Activated T-cell treated with anti-CD3 and anti-CD28 coated beads for 24 hours (primary cell): ENCODE measurements at places on chromosomes 2 and 18.
A peak's percentile ranks its signal among the peaks of the same experiment; 100 is the strongest.

DNA sequence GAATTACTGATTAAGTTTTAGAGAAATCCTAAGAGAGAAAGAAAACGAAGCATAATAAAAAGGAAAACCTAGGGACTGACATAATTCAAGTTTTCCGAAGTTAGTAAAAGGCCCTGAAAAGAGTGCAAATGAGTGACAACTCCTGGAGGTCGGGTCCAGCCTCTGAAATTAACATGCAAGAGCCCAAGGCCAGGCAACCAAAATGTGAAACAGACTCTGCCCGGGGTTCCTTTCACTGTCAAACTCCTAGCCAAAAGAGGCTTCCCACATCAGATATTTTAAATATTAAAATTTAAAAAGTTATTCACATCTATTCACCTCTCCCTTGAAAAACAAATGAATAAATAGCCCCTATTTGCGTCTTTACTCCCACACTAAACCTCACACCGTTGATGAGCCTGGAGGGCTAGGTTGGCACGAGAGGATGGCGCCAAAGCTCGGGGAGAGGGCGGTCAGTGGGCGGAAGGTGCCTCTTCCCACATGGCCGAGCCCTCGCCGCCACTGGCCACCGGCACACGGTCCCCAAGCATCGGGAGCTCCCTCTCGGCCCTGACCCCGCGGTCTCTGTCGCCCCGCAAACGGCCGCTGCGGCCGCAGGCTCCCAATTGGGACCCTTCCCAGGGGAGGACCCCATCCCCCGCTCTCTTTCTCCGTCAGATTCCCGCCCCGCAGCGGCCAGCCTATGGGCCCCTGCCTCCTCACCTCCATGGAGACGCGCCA, 630 bp downstream of the PPM1G start:
- DNase-seq: peak; percentile 20

- DNase-seq: no peak
Measured at GRCh38 chr2:162126527-162126926, 25.5 kb downstream of the GCG start.

DNA sequence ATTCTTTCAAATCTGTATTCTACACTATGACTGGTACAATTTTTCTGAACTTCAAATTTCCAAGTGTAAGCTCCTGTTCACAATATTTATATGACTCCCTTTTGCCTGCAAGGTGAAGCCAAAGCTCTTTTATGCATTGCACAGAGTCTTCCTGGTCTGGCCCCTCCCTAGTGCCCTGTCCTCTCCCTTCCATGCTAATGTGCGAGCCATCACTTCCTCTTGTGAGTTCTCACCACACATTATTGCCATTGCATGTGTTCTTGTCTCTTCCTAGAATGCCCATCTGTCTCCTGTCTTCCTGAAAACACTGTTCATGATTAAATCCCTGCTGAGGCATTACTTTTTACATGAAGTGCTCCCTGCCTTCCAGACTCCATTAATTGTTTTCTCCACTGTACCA, 169.9 kb downstream of the MC4R start:
- no peak for DNase-seq

DNA sequence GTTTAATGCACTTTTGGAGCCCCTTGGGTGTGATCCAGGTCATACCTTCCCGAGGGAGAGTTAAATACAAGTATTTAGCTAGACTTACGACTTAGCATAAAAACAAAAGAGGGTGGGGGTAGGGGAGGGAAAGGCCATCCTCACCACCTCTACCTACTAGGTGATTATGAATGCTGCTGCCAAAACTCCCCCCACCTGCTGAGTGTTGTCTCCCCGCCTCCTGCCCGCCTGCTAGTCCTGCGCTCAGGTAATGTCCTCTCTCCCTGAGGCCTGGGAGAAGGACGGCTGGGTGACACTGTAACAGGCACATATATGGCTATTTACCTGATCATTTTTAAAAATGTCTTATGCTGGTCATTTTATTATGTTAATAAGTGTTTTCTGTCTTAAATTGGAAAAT, 3.0 kb upstream of the NCKAP5 start:
- no peak for DNase-seq

GRCh38 chr18:79693561-79694205, 14.1 kb downstream of the CTDP1 start:
- DNase-seq: no peak

DNA sequence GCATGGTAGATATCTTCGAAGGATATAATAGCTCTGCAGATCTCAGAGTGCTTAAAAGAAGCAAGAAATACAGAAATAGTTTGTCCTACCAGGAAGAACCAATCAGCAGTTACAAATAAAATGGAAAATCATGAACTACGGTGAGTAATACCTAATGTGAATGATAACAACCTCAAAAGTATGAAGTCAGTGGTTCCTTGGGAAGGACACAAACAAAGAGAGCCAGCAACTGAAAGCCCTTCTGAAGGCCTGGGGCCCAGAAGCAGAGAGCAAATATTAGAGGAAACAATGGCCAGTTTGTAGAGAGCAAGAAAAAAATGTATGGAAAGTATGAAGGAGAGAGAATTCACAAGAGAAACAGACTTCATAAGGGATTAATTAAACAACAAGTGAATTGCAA, 226.8 kb upstream of the CHST9 start:
- DNase-seq: no peak

GRCh38 chr18:8890957-8891464, 185.7 kb downstream of the MTCL1 start:
- DNase-seq: no peak

GRCh38 chr2:23499439-23499838, 114.5 kb downstream of the KLHL29 start:
- no peak for DNase-seq

GRCh38 chr18:48060346-48060745, 129.9 kb upstream of the SMAD2 start:
- no peak for DNase-seq

DNA sequence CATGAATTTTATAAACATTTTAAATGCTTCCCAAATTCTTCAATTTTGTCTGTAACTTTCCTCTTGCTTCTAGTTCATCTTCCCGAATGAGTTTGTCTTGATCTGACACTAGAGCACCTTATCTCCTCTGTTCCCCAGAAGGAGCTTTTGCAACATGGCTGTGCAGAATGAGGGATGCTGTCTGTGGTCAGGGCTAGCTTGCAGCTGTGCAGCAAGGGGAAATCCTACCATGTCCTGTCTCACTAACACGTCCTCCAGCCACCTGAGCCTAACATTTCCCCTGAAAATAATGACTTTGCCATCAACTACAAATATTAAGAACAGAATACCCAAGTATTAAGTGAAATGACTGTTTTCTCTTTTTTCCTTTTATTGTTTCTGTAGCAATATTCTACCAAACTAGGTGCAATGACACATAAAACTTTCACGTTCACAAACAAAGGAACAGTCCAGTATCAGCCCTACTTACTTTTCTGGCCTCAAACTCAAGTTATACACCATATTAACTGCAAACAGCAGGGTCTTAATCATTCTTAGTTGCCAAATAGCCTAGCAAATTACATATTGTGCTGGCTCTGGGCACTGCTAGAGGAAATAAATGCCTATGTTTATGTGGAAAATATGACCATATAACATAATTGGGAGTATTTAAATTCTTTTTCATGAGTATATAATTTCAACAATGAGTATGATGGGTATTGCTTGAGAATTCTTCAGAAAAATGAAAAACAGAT, 423.3 kb downstream of the CMPK2 start:
- no peak for DNase-seq

GRCh38 chr18:39274535-39274934, 1708.9 kb upstream of the CELF4 start:
- DNase-seq: no peak

- no peak for DNase-seq
Measured at GRCh38 chr2:20567159-20567925, 83.6 kb downstream of the HS1BP3 start.

DNA sequence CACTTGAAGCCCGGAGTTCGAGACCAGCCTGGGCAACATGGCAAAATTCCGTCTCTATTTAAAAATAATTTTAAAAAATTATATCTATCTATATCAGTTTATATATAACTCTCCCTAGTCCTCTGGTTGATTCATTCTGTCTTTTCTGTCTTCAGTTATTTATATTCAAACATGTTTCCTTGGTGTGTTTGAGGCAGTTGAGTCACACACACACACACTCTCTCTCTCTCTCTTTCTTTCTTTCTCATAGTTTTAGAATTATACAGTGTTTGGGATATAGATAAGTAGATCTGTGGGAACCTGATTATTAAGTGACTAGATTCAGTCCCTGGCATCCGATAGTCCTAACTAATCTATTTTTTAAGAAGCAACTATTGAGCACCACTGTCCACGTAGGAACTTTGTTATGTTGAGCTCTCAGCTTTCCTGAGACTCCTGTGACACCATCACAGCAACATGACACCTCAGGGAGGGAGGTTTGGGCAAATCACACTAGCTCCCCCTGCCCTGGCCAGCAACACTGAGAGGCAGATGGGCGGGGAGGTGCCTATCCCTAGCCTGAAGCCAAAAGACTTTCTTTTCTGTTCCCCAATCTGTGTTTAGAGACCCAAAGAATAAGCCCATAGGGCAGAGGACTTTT, 482.7 kb downstream of the DLGAP1 start:
- DNase-seq: no peak

GRCh38 chr2:120498121-120498520, 152.2 kb downstream of the INHBB start:
- no peak for DNase-seq

GRCh38 chr2:8997108-8997507, 6.4 kb downstream of the MBOAT2 start:
- DNase-seq: no peak

DNA sequence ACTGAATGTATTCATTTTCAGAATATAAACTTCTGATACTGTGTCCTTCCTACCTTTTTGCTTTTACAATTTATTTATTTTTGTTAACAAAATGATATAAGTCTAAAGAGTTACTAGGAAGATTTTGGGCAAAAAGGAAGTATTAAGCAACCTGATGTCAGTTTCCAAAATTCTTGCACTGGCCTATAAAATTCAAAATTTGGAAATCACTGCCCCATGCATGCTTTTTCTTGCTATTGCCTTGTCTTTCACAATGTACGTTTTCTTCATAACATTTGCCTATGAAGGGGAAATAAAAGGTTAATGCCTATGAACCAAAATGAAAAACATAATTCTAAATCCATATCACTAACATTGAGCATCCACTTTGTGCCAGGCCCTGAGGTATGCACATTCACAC, 40.1 kb upstream of the EHBP1 start:
- DNase-seq: no peak

DNA sequence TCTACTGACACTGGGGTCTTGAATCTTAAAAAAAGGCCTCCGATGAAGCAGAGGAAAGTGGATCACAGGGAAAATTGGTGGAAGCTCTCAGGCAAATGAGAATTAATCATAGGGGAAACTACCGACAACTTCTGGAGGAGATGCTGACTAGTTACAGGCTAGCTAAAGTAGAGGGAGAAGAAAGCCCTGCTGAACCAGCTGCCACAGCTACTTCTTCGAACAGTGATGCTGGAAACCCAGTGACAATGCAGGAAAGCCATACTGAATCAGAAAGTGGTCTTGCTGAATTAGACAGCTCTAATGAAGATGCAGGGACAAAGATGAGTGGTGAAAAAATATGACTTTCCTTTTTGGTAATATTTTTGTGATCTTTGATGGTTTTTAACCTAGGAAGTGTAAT, 44.9 kb upstream of the SLC3A1 start:
- no peak for DNase-seq

GRCh38 chr18:49837889-49838288, 24.6 kb upstream of the ACAA2 start:
- DNase-seq: no peak

DNA sequence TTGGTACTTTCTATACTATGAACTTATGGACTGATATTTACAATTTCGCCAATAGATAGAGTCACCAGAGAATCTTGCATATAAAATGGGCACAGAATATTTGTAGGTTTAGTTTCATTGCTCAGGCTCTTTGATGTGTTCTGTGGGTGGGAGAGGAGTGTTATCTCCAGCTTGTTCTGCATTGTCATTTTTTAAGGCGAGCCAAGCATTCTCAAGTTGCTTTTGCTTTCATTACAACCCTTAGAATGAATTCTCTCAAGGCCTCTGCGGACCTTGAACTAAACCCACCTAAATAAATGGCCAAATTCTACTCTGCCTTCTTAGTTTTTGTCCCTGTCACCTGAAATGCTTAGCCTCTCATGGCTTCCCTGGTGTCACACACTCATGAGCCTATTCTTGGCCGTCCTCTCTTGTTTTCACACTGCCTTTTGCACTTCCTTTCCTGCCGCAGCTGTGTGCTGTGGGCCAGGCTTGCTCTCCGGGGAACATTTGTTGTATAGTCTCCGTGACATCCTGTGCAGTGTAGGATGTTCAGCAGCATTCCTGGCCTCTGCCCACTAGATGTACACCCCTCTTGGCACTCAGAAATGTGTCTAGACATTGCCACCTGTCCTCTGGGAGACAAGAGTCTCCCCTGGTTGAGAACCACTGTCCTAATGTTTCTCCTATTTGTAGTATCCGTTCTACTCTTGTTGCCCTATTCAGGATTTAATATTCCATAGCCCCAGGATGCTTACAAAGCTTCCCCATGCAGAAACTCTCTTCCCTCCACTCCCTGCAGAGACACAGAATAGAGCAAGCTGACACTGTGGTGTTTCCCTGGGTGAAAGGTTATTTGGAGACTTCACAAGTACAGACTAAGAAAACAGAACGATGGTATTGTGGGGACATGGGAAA, 255.6 kb downstream of the PTPRM start:
- DNase-seq: no peak

GRCh38 chr18:40453903-40454302, 1501.1 kb upstream of the PIK3C3 start:
- DNase-seq: no peak

DNA sequence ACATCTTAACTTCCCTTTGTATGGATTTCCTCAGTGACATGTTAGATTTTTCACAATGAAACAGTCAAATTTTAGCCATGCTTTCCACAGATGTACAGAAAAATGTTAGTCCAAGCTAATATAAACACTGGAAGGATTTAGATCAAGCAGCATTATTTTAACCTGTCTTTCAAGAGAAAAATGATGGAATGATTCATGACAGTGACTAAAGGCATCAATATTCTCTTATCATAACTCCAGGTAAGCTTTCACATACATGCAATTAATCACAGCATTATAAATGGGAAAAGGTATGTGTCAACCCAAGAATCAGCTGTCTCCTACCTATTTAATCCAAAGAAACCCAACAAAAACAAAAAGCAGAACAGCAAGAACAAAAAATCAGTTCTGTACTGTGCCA, 92.7 kb downstream of the NCKAP5 start:
- DNase-seq: no peak

GRCh38 chr2:120398051-120398995, 52.4 kb downstream of the INHBB start:
- no peak for DNase-seq

GRCh38 chr2:118834440-118834810, 13.0 kb downstream of the EN1 start:
- DNase-seq: no peak

DNA sequence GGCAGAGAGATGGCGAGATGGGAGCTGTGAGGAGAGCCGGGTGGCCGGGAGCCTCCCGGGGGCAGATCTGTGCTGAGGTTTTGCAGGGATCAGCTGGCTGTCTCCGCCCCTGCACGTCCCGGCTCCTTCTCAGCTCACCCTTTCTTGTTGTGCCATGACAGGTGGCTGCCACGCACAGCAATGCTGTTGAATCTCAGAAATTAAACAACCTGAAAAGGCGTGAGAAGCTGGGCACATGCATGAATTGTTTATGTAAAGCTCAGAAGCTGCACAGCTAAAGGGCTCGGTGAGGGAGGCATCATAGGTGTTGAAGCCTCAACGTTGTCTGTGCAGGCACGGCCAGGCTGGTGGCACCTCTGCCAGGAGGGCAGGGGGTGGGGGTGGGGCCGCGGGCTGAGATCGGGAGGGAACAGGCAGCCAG, 858 bp upstream of the RTP5 start:
- DNase-seq: no peak
